Cardiac muscle cell (in vitro differentiated cells and primary cell): ENCODE measurements at places on chromosomes 16 and 17.

GRCh38 chr17:42142371-42142896 lies 12.4 kb downstream of the RAB5C start:
- DNase-seq, result peak; percentile 82

GRCh38 chr17:28891201-28891600 lies 6.3 kb downstream of the FLOT2 start:
- no peak for DNase-seq

GRCh38 chr16:63372815-63373214 lies 1336.6 kb upstream of the CDH8 start:
- DNase-seq, result no peak

DNA sequence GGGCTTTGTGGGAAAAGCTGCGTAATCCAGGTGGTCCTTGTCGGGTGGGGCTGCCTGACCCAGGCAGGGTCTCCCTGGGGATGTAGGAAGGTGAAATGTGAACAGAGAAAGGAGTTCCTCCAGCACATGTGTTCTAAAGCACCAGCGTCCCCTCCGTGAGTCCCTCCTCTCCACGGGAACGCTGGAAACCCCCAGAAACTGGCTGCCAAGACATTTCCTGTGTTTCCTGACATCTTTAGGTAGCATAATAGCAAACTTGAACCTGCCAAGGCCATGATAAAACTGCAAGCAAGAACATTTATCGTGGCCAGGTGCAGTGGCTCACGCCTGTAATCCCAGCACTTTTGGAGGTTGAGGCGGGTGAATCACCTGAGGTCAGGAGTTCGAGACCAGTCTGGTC lies 12.6 kb upstream of the PYDC1 start:
- DNase-seq, result no peak

DNA sequence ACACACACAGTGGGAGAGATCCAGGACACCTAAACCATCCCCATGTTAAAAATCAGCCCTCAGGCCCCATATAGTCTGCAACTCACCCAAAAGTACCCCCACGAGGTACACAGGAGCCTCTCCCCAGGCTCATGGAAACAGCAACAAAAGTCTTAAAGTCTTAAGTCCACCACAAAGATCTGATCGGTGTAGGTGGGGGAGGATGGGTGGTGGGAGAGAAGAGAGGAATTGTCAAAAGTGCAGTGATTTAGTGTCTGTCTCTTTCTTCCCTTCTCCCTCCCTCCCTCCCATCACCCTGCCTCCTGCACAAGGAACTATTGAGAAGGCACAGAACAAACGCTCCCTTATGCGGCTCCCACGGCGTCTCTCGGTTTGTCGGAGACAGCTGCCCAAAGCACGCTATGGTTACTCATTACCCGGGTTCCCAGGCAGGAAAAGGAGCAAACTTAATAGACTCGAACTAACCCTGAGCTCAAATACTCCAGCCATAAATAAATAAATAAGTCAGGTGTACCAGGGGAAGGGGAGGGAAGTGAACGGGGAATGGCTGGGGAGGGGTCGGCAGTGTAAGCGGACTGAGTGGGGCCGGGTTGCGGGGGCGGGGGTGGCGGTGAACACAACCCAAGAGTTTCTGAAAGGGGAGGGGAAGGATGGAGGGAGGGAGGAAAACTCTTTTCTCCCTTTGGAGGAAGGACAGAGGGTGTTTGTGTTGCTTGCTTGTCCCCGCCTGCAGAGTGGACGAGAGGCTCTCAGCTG lies 477.4 kb downstream of the SLC39A11 start:
- DNase-seq, result peak; percentile 60

GRCh38 chr17:68390888-68391545 lies 66.3 kb downstream of the WIPI1 start:
- DNase-seq, result no peak

GRCh38 chr17:65219124-65219523 lies 82.0 kb downstream of the RGS9 start:
- DNase-seq, result no peak

- DNase-seq, result peak; percentile 48
Observed at GRCh38 chr17:27241346-27241946, 52.5 kb upstream of the WSB1 start.

GRCh38 chr17:49515196-49515770 lies 20.2 kb downstream of the NGFR start:
- peak; percentile 100 for DNase-seq

GRCh38 chr17:45226576-45226975 lies 4.9 kb downstream of the FMNL1 start:
- DNase-seq, result no peak

DNA sequence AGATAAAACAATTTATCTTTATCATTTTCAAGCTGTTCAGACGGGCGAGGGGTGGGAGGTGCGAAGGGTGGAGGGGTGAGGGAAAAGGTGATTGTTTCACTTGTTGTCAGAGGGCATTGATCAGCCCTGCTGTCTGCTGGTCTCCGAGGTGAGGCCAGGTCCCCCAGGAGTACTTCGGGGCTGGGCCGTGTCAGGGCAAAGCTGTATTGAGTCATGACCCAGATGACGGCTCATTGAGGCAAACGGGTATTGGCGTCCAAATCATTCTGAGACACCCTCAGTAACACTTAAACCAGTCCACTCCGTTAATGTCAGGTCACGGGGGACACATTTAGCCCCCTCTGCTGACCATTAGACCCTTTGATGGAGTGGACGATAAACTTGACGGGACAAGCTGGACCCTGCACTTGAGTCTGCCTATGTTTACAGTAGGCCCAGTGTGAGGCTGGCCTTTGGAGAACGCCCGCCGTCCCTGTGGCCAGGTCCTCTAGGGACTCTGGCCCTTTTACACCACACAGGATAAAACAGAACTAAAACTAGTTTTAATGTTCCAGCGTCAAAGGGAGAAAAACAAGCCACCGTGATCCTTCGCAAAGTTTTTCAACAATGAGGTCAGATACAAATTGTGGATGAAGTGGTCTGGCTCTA lies 502.2 kb upstream of the ZFHX3 start:
- DNase-seq, result peak; percentile 38

DNA sequence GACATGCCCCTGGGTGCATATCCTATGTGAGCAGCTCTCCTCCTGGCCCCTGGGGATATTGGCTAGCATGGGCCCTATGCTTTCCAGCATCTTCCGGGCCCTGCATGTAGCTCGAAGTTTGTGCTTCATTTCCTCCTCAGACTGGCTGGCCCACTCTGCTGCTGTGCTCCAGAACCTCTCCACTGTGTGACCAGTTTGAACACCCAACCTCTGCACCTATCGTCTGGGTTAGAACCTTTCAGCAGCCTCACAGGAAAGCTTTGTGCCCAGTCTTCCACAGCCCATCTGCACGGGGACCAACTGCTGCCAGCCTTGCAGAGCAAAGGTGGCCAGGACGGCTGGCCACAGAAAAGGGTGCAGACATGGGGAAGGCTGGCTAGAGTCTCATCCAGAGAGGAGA lies 10.2 kb upstream of the CLEC18B start:
- no peak for DNase-seq

DNA sequence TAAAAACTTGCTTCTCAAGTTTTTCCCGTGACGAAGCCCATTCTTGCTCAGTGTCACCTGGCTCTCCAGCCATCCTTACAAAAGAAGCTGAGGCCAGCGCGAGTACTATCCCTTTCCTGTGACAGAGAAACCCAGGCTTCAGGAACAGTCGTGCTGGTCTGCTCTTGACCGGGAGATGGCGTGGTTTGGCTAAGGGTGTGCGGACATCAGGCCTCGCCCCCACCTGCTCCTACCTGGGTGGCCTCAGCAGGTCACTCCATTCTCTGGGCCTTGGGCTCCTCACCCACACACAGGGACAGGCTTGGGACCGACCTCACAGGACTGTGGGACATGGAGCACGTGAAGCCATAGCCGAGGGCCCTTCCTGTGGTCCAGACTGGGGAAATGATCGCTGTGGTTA lies 75.2 kb upstream of the CIBAR2 start:
- no peak for DNase-seq

DNA sequence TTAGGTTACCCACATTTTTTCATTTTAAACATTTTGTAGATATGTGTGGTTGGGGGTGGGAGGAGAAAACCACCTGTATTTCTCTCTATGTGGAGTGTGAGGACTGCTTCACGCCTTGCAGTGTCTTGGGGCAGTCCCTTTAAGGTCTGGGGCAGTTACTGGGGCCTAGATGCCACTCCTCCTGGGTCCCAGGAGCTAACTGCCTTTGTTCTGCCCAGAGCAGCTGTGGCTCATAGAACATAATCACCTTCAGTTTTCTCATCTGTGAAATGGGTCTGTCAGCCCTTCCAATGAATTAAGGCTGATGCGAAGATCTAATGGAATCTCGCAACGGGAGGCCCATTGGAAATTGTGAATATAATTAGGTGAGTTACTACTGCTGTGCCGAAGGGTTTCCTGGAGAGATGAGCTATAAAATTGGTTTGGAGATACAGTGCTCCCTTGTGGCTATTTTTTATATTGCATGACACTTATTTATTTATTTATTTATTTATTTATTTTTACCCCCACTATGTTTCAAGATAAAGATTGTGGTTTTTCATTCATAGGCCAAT lies 22.9 kb downstream of the DHRS7C start:
- peak; percentile 55 for DNase-seq

DNA sequence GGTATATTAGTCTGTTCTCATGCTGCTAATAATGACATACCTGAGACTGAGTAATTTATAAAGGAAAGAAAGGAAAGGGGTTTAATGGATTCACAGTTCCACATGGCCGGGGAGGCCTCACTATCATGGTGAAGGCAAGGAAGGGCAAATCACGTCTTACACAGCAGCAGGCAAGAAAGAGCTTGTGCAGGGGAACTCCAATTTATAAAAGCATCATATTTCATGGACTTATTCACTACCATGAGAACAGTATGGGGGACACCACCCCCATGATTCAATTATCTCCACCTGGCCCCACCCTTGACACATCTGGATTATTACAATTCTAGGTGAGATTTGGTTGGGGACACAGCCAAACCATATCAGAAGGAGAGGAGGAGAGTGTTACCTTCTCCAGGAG lies 17.7 kb upstream of the XYLT1 start:
- DNase-seq, result no peak

DNA sequence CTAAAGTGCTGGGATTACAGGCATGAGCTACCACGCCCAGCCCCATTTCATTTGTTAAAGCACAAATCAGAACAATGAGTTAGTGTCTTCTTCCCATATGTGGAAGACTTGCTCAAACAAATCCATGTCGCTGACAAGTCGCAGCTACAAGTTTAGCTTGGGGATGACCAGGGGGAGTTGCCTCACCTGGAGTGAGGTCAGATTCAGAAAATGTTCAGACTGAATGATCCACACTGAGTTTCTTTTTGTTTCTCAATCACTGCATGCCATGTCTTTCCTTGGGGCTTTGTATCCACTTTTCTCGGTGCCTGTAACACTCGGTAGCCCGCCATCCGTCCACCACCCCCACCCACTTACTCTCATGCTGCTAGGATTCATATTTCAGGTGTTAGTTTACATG lies 437.3 kb upstream of the DYNLRB2 start:
- DNase-seq, result no peak

DNA sequence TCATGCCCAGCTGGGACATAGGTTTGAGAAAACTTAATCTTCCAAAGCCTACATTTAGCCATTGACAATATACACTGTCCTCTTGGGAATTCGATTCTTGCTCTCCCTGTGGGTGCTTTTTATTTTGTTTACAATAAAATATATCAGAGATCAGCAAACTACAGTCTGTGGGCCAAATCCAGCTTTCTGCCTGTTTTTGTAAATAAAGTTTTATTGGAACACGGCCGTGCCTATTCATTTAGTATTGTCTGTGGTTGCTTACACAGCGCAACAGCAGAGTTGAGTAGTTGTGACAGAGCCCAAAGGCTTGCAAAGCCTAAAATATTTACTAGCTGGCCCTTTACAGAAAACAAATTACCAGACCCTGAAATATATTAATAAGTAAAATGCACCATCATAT lies 39.7 kb upstream of the DNAJA2 start:
- DNase-seq, result no peak

- no peak for DNase-seq
Observed at GRCh38 chr16:9135797-9136196, 44.4 kb downstream of the HAPSTR1 start.

DNA sequence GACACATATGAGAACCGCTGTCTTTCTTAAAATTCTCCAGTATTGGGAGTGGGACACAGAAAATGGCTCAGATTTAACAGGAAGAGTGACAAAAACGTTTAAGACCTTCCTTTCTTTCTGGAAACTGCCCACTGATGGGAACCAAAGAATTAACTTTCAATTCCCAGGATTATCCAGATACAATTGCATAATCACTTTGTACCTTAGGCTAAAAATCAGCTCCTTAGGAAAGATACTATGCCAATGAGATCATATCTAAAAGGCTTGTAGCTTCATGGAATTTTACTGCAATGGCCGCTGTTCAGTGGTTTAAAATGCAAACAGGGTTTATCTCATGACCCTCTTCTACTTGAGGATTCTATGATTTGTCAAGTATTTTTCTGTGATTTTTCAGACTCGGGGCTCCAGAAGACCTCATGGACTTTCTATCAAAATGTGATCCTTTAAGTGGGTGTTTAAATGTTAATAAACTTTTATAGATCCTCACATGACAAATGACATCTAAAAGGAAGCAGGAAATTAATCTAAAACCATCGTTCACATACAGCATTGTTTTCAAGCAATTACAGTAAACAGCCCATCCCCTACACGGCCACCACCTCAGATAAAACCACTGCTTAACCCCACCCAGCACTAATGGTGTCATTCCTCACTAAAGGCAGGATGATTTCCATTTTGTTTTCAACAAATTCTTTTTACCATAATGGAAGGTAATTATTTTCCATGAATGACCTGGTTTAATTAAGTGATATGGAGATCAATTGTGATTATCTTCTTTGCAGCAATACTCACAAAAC lies 31.6 kb upstream of the ERN1 start:
- DNase-seq, result no peak

DNA sequence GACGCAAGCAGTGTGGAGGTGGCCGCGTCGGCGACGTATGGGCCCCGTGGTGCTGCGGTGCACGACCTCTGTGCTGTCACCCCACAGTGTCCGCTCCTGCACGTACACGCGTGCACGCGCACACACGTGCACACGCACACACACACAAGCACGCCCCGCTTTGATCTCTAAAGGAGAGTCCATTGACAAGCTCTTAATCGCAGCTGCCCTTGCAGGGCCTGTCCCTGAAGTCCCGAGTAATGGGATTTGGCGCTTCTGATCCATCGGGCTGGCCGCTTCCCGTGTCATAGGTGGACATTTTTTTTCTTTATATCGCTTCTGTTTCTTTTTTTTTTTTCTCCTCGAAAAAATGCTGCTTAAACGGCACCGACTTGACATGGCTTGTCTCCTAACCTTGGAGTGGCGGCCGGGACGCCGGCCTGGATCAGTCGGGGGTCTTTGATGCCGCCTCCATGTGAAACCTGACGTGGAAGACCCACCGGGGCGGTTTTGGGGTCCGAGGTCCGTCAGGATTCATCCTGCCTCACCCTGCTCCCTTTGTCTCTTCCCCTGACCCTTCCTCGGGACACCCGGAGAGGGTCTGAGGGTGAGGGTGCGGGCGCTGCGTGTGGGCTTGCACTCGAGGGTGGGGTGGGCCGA lies 8.3 kb upstream of the AXIN1 start:
- DNase-seq, result no peak
